ENCODE measurements at places on chromosomes 13 and 19.
A peak's percentile ranks its signal among the peaks of the same experiment; 100 is the strongest.

- H3K36me3 ChIP-seq, result no peaks in the 10 kb centered on the region
- no peak overlapping the region for H3K27ac ChIP-seq
- peaks cover 7% of the 10 kb centered on the region for H3K4me1 ChIP-seq
- no peaks in the 10 kb centered on the region for H3K27me3 ChIP-seq
- no peak overlapping the region for H3K4me3 ChIP-seq
These were observed 44.5 kb upstream of the GTF3A start for GRCh38 chr13:27379694-27380641.

DNA sequence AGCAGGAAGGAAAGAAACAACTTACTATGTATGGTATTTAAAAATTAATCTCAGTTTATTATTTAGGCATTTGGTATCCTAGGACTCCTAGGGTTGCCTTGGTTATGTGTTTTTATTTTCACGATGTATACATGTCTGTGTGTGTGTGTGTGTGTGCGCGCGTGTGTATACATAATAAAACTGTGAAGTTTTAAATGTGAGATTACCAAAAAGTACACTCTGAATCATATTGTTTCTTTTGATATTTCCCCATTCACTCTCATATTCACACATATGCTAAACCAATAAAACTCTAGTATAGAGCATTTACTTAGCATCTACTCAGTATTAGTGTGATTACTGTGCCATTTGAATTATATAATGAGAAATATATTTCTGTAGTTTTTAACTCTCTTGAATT, 30.8 kb upstream of the NDFIP2 start:
- no peaks in the 10 kb centered on the region for H3K27me3 ChIP-seq
- H3K27ac ChIP-seq, result no peak overlapping the region

- no peaks in the 10 kb centered on the region for H3K27me3 ChIP-seq
- peak; percentile 93 for DNase-seq
- H3K27ac ChIP-seq, result peak overlapping the region; percentile 6
- H3K36me3 ChIP-seq, result no peaks in the 10 kb centered on the region
These were observed 60.9 kb upstream of the MED4 start for GRCh38 chr13:48155848-48156247.

- H3K27ac ChIP-seq, result no peak overlapping the region
- no peaks in the 10 kb centered on the region for H3K4me1 ChIP-seq
- peaks cover 3% of the 10 kb centered on the region for H3K27me3 ChIP-seq
These were observed 7.2 kb upstream of the PABPC3 start for GRCh38 chr13:25088562-25089221.

- no peaks in the 10 kb centered on the region for H3K36me3 ChIP-seq
- no peak overlapping the region for H3K27ac ChIP-seq
- no peak overlapping the region for H3K4me3 ChIP-seq
- no peak for DNase-seq
These were observed 22.0 kb downstream of the COL4A1 start for GRCh38 chr13:110284779-110285484.

GRCh38 chr13:25171517-25172302, at the start of gene AMER2:
TSS of gene AMER2 (minus strand) at chr13:25172288. CDS start at chr13:25171619, 669 bp downstream.
- peaks cover 38% of the 10 kb centered on the region for H3K27me3 ChIP-seq
- DNase-seq, result peak; percentile 69

DNA sequence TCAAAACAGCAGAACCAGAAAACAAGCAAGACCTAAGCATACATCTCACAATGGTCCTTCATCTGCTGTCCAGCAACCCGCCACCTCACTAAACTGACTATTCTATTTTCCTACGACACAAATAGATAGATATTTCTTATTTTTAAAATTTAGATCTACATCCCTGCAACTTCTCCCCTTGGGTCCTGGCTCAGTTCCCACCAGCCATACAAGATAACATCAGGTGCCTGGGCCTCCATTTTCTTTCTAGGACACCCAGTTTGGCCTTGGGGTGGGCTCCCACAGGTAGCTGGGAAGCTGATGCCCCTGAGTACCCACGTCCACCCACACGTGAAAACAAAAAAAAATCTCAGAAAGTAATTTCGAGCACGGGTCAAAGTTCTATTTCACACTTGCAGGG, 47.6 kb downstream of the TGDS start:
- H3K27ac ChIP-seq, result peak overlapping the region; percentile 68
- H3K27me3 ChIP-seq, result no peaks in the 10 kb centered on the region
- peak overlapping the region; percentile 92 for H3K4me3 ChIP-seq
- no peaks in the 10 kb centered on the region for H3K36me3 ChIP-seq
- peaks cover 4% of the 10 kb centered on the region for H3K4me1 ChIP-seq

DNA sequence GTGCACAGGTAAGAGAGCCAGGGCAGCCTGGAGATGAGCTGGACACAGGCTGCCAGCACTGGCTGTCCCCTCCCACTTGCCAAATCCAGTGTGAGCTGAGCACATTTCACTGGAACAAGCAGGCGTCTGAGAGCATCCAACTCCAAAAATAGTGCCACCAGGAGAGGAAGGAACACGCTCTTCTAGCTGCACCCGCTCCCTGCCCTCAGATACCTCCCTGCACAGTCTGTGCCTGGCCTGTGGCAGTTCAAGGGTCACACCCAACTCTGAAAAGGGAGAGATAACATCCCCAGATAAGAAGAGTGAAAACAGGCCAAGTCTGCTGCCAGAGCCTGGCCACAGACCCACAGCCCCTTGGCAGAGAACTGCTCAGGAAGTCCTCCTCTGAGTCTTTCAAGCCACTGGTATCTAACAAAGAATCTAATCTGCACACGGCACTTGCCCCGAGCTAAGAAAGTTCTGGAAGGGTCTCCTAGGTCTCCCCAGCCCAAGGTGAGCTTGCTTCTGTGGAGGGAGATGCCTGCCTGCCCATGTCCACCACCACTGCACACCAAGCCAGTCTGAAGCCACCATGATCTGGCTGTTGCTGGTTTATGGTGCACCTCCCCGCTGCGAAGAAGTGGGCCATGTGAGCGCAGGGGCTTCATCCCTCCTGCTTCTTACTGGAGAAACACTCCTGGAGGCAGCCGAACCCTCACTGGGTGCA, 14.7 kb downstream of the ELL start:
- no peaks in the 10 kb centered on the region for H3K36me3 ChIP-seq
- peaks cover 3% of the 10 kb centered on the region for H3K4me1 ChIP-seq
- DNase-seq, result no peak
- H3K27ac ChIP-seq, result peak overlapping the region; percentile 20

DNA sequence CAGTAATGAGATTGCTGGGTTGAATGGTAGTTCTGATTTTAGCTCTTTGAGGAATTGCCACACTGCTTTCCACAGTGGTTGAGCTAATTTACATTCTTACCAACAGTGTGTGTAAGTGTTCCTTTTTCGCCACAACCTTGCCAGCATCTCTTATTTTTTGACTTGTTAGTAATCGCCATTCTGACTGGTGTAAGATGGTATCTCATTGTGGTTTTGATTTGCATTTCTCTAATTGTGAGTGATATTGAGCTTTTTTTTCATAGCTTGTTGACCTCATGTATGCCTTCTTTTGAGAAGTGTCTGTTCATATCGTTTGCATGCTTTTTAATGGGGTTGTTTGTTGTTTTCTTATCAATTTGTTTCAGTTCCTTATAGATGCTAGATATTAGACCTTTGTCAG, 245.0 kb downstream of the MTUS2 start:
- no peak overlapping the region for H3K4me3 ChIP-seq
- peaks cover 2% of the 10 kb centered on the region for H3K27me3 ChIP-seq
- DNase-seq, result no peak
- H3K36me3 ChIP-seq, result no peaks in the 10 kb centered on the region
- H3K4me1 ChIP-seq, result no peaks in the 10 kb centered on the region
- no peak overlapping the region for H3K27ac ChIP-seq

Measured in common myeloid progenitor, CD34-positive (primary cell).